ENCODE measurements at places on chromosomes 7 and 10.

- DNase-seq = peak; percentile 22
Measured at GRCh38 chr7:10412422-10413019, 561.2 kb upstream of the PHF14 start.

DNA sequence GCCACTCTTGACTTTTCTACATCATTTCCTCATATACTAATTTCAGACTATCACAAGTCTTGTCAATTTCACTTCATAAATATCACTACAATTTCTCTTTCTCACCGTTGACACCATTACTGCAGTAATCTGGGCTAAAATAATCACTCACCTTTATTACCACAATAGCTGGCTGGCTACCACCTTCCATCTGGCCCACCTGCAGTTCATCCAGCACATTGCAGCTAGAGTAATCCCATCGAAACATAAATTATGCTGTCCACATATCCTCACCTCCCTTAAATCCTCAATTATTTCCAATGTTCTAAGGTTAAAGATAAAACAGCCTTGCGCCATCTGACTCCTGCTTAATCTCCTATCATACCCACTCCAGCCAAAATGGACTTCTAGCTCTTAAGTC, 16.0 kb downstream of the DGKB start:
- DNase-seq = no peak

- peak; percentile 8 for DNase-seq
Measured at GRCh38 chr7:111413739-111414138, 148.6 kb downstream of the IMMP2L start.

DNA sequence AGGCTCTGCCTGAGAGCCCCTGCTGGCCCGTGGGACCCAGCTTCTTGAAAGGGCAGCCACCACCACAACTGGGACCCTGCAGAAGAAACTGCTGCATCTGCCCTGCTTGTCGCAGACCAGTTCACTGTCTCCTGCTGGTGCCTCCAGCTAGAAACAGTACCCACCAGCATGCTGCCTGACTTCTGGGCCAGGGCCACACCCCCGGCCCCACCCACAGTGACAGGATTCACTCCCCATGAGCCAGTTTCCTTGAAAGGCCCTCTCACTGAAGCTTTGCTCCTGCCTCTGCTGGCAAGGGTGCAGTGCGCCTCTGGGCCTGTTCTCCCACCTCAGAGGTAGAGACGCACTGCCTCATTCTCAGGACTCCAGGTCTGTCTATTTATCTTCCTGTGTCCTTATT, 32.4 kb downstream of the ANXA11 start:
- DNase-seq = no peak

- DNase-seq = no peak
Measured at GRCh38 chr7:135599471-135599870, 41.8 kb downstream of the NUP205 start.

DNA sequence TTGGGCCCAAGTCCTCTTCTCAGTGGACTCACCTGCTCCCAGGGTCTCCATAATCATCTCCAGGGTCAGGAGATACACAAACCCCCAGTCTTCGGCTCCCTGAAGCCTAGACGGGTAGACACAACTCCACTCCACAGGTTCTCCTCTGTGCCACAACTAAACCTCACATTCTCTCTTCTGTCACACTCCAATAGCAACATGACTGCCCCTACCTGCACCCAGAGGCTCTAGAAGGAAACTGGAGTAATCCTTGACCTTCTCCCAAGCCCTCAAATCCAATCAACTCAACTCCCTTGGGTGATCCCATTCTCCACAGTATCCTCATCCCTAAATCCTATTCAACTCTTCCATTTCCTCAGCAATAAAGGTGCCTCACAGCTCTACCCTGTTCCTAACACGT, 16.2 kb downstream of the HNRNPF start:
- no peak for DNase-seq

GRCh38 chr7:13201628-13202027, 514.2 kb downstream of the ARL4A start:
- DNase-seq = no peak

DNA sequence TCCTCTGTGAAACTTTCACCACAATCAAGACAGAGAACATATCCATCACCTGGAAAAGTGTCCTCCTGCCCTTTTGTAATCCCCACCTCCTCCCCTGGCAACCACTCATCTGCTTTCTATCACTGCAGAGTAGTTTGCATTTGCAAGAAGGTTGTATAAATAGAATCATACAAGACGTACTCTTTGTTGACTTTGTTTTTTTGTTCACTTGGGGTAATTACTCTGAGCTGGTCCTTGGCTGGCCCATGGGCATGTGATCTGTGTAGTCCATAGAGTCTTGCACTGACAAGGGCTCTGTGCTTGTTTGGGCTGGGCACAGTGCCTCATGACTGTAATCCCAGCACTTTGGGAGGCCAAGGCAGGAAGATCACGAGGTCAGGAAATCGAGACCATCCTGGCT, 7.8 kb upstream of the HACD1 start:
- no peak for DNase-seq

DNA sequence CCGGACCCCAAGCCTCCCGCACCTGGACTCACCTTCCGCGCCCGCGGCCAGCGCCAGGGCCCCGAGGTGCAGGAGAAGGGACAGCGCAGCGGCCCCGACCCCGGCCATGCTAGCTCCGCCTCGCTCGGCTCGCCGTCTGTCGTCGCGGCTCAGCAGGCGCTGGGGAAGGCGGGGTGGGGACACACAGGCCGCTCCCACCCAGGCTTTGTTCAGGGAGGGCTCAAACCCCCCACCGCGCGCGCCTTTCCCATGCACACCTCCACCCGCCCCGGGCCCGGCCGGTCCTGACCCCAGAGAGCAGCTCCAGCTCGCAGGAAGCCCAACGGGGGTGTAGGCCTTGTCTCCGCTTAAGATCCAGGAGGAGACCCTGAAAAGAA, at the start of gene KCP:
Gene KCP, minus strand, starts transcription at position 141 of the 377 bp plus-strand sequence. Its CDS starts 33 bp downstream, at position 108.
- DNase-seq = peak; percentile 65

GRCh38 chr10:10702211-10702610, 315.5 kb upstream of the CELF2 start:
- DNase-seq = peak; percentile 18

- peak; percentile 90 for DNase-seq
Measured at GRCh38 chr10:98030093-98030821, at the start of gene CRTAC1. Gene CRTAC1, minus strand, starts transcription at chr10:98030621. Its CDS starts 149 bp downstream, at chr10:98030472.

DNA sequence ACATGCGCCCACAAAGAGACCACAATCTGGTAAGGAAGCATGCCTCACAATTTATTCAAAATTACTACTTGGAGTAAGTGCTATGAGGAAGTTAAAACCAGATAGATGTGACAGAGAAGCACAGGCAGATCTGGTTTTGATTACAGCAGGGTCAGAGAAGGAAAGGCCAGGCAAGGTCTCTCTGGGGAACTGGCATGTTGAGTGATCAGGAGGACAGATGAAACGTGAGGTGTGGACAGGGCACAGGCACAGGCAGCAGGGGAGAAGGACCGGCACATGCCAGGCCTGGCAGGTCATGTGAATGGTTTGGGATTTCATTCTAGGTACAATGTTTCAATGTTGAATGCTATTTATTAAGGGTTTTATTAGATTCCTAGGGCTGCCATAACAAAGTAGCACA, 51.6 kb downstream of the GPAM start:
- DNase-seq = no peak

DNA sequence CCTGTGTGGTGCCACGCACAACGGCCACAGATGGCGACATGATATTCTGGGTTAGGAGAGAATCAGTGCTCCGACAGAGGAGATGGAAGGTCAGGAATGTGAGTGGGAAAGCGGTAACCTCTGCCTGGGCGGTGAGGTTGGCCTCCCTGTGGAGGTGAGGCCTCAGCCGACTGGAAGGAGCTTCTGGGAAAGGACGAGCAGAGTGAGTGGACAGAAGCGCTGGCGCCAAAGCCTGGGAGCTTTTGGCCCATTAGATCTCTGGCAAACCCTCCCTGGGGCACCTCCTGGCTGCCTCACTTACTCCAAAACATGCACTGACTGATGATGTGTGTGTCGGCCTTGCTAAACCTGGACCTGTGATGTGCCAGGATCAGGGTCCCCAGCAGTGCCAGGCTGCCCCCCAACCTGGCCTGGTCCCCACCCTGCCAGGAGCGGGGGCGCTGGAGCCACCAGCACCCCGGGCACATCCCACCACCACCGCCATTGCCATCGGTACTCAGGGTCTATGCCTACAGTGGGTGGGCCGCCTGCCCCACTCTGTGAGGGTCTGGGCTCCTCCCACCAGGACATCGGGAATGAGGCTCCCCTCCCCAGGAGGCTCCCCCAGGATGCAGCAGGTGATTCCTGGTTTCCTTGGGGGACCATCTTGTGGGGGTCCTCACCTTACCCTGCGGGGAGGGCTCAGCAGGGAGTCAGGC, 51.0 kb downstream of the RASGEF1A start:
- DNase-seq = no peak

GRCh38 chr10:7788639-7789286, 786 bp downstream of the ATP5F1C start:
- no peak for DNase-seq

DNA sequence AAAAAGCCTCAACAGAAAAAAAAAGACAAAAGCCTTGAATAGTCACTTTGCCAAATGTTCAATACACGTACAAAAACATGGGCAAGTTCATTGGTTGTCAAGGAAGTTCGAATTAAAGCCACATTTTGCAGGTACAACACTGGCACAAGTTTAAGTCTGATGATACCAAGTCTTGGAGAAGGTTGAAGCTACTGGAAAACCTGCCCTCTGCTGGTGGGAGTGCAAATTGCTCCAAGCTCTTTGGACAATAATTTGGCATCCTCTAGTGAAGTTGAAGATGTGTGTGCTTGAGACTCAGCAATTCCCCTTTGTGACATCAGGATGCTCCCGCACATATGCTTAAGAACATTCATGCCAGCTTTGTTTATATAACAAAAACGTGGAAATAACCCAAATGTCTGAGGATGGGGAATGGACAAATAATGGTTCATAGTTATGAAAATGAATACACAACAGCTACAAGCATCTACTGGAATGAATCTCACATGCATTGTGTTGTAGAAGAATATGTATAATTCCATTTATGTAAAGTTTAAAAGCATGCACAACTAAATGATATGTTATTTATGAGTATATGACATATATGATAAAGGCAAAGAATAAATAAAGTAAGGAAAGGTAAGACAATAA, 120.0 kb upstream of the PLPP4 start:
- DNase-seq = peak; percentile 43

GRCh38 chr10:93180482-93180931, 106.8 kb downstream of the CYP26A1 start:
- no peak for DNase-seq

- no peak for DNase-seq
Measured at GRCh38 chr10:82742478-82742877, 867.5 kb downstream of the NRG3 start.

DNA sequence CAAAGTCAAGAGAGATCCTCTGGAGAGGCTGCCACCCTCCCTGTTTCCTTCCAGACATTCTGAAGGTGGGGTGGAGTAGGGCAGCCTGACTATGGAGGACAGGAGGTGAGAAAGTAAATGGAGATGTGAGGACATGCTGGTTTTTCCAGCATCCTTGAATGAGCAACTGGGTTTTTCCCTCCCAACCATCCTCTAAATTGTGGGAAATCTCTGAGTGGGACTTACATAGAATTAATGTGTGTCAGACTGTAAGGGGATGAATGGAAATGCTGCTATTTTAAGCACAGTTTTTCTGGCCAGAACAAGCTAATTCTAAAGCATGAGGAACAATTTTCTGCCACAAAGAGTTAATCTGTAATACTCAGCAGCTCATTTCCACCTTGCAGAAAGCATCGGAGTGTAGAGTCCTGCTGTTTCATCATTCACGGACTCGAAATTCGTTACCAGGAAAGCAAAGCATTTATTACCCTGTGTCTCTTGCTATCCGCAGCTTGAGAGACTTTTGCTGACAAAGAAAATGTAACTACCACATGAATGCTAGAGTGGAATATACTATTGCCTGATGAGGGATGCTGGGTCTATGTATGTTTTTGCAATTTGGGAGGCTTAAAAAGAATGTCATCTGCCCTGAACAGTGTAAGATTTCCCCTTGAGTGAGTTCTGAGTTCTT, 213.0 kb downstream of the CELF2 start:
- DNase-seq = no peak

DNA sequence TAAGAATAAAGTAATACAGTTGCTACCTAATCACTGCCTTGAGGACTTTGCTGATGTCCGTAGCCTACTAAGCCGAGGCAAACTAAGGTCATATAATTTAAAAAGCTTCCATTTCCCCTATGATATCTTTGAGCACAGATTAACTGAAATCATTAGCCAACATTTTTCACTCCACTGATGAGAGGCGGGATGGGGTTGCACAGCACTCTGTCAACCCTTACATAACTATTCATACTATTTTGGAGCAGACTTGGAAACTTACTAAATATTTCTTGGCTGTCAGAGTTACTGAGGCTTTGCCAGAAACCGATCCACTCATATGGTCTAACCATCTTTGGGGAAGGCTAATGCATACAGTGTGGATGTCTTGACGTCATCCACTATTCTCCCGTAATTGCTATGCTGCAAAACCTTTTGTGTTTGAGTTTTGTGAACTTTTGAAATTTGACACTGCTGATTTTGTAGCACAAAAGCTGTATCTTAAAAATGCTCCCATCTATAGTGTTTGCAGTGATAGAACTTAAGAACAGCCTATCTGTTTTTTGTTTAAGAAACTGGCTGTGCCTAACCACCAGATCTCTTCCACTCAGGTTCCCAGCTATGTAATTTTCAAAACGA, 248.7 kb downstream of the TSPAN12 start:
- no peak for DNase-seq

- no peak for DNase-seq
Measured at GRCh38 chr7:37977243-37977642, 56.8 kb downstream of the EPDR1 start.

GRCh38 chr10:71398976-71399375, 2.3 kb downstream of the CDH23 start:
- no peak for DNase-seq

GRCh38 chr10:88949912-88950837, 2.4 kb downstream of the ACTA2 start:
- DNase-seq = no peak

DNA sequence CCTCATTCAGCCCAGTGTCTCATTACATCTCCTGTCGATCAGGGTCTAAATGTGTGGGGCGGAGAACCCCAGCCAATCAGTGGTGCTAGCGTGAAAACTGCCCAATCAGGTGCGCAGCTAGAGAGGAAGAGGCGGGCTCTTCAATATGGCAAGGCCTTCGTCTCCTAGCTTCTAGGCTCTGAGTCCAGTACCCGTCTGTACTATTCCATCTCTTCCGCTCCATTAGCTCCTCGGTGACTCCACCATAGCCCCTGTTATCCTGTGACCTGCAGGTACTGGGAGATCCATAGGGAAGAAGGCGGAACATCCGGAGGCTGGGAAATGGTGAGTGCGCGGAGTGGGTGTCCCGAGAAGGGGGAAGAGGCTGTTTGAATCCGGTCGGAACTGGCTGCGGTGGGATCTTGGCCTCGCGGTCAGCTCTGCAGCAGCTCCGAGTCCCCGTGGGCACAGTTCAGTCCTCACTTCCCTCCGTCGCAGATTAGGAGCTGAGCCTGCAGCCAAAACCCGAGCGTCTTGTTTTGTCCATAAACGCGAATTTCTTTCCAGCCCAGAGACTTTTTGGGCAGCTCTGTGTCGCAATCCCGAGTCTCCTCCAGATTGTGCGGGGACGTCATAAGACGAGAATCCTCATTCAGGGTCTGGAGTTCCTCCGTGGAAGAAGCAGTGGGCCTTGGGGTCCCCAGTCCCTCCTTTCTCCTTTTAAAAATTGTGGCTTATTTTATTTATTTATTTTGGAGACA, at the start of gene ZNF727:
Gene ZNF727, plus strand, starts transcription at position 134 of the 740 bp plus-strand sequence. Its CDS starts 188 bp downstream, at position 322.
- DNase-seq = peak; percentile 3

- no peak for DNase-seq
Measured at GRCh38 chr10:3820255-3820654, 35.2 kb upstream of the KLF6 start.

Measured in retina (tissue), 1 donor.